ENCODE measurements at places on chromosomes 5 and 9.

DNA sequence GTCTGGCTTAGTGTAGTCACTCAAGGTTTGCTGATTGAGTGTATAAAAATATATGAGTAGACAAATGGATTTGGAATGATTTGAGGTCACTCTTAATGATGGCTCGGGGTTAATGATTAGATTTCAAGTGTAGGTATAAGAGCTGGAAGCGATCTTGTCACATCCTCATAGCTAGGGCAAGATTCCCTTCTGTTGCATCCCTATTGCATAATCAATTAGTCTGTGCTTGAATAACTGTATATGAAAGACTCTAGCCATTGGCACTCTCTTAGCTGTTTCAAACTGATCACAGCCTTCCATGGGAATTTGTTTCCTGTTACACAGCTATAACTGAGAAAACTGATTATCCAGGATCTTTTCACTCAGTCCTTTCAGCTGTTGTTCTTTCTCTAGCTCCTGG, 811.6 kb downstream of the TLE4 start:
- no peak for DNase-seq

- DNase-seq: no peak
Measured at GRCh38 chr9:74963056-74963455, 10.3 kb upstream of the C9orf40 start.

DNA sequence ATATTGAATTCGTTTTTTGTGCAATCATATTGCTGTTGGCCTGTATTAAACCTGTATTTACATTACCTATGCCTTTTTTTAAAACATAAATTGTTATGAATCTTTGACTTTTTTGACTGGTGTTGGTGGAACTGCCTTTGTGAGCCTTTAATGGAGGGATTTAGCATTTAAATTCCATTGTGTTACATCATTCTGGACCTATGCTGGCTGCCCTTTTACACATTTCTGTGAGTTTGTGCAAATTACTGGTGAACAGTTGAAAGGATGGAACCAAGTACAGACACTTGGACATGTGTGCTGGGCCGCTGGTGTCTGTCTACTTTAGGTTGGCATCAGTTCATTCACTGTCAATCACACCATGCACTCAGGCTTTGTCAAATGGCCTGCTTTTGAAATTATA, 3.4 kb downstream of the SNX18 start:
- DNase-seq: no peak

GRCh38 chr5:142627383-142628217, 58.3 kb downstream of the FGF1 start:
- no peak for DNase-seq

- no peak for DNase-seq
Measured at GRCh38 chr5:178849316-178849715, 10.4 kb upstream of the ZNF354B start.

DNA sequence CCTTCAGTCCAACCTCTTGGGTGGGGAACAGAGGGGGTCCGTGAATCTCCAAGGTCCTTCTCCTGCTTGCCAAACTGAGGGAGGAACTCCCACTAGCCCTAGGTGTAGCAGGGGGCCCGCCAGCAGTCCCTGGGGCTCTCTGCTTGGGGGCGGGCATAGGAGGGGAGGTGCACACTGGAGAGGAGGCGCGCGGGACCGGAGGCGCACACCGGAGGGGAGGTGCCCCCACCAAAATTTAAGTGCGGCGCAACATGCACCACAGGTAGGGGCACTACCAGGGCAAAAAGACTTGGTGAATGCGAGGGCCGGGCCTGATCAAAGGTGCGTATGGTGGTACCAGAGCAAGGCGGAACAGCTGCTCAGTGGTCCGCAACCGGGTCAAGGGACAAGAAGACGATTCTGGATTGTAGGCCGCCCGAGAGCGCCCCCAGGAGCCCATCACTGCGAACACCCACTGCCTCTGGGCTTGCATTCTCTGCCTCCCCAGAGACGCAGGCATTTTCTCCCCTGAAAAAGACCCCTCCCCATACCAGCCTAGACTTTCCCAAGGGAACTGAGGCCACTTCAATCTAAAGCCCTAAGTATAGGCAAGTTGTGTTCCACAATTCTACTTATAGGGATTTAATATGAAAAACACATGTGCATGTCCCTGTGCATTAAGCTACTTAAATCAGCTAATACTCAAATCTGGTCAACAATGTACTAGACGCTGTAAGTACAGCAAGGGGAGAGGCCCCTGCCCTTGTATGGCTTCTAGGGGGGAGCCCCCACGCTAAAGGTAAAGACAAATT, 50.6 kb downstream of the TGFBI start:
- no peak for DNase-seq

- no peak for DNase-seq
Measured at GRCh38 chr9:13500034-13500433, 220.5 kb upstream of the MPDZ start.

DNA sequence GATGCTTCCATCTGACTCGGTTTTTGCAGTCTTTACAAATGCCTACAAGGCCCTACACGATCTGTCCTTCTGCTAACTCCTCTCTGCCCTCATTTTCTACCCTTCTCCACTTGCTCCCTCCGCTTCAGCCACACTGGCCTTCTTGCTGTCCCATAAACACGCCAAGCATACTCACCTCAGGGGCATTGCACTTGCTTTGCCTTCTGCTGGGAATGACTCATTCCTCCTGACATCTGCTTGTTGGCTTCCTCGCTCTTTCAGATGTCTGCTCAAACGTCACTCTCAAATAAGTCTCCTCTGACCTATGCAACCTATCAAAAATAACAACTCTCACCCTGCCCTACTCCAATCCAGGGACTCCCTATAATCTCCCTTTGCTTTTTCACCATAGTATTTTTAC, 28.2 kb downstream of the CDC25C start:
- DNase-seq: no peak

DNA sequence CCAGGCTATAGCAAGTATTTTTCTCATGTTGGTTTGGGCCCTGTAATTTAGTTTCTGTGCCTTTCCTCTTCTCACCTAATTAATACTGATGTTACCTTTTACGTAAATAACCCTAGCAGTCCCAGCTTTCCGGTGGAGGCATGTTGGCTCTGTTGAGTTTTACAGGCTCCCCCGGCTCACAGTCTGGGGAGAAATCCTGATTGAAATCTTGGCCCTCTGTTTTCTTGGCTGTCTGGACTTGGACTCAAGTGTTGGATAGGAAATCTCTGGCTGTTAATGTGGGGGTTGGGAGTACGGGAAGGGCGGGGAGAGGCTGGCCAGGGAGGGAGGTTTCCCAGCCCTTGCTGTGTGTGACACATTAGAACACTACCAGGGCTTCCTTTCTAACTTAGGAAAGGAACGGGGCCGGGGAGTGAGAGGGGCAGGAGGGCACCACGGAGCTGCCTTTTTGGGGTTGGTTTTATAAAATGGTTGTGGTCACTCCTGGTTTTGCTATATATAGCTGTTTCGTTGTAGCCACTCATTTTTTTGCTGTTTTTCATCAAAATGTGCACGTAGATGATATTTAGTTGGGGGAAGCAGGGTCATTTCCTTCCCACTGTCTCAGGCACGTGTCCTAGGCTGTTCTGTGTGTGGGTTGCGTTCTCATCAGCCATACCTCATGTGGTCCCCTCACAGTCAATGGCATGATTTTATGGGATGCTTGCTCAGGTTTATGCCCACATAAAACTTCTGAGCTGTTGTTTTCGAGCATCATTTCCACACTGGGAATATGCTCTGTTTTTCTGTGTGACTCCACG, 11.0 kb downstream of the TRIO start:
- no peak for DNase-seq

DNA sequence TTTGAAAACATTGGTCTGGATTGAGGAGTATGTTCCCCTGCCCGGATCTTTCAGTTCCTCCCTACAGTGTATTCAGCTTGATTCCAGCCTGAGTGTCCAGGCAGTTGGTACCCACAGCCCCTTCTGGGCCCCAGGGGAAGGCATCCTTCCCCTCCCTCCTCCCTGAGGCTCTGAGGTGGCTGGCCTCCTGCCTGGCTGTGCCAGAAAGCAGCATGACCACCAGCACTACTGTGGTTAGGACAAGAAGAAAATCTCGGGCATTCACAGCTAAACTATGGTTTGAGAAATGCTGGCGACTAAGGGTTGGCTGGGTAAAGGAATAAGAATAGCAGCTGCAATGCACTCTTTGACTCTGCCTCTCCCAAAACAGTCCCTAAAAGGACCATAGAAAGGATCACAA, 84.6 kb upstream of the LIFR start:
- DNase-seq: no peak

DNA sequence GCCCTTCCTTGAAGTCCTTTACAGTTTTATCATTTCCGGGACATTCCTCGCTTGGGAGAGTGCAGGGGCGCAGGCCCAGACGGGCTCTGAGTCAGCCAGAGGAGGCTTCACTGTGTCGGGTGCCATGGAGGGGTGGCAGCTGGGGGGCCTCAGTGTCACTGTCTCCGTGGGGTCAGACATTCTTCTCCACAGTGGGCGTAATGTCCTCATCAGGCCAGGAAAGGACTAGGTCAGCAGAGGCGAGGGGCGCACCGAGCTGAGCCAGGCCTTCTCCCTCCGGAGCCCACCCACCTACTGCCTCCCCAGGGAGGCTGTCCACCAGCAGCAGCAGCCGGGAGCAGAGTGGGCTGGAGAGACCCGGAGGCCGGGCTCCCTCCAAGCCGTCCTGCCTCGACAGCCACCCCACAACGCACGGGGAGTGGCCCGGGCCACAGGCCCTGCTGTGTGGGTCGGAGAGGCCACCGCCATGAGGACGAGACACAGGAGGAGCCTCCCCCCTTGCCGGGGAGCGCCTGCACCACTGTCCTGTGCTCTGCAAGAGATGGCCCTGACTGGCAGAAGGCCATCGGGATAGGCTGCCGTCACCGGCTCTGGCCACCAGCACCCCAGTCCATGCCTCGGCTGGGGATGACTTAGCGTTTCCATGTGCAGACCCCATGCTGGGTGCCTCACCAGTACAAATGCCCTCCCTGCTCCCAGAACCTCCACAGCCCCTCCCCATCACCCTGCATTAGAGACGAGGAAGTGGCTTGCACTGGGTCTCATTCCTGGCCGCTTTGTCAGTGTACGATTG, 26.5 kb downstream of the SARDH start:
- no peak for DNase-seq

DNA sequence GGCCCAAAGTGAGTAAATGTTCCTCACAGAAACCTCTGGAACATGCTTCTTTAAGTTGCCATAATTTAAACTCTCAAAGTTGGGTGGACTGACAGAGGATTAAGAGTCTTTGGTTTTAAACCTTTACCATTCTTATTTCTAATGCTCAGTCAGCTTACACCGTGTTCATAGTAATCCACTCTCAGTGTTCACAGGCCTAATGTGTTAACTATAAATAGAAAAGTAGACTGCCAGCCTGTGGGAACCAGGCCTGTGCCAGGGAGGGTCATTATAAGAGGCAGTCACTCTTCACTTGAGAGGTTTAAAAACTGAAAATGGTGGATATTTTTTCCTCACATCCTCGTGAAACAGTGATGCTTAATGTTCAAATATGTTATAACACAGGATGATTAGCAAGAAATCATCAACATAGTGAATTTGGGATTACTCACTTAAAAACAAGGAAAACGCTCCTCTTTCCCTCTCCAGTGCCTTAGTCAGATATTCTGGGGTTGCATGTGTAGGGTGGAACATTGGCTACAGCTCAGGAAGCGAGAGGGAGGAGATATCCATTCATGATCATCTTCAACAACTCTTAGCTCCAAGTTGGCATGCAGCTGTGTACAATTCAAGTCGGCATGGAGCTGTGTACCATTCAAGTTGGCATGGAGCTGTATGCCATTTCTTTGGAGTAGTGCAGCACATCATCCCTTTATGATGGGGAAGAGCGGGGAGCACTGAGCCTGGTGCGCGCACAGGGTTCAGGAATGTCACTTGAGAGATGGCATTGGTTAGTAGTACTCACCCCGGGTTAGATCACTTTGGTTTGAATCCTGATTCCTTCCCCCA, 65.8 kb downstream of the KIAA1958 start:
- DNase-seq: no peak

DNA sequence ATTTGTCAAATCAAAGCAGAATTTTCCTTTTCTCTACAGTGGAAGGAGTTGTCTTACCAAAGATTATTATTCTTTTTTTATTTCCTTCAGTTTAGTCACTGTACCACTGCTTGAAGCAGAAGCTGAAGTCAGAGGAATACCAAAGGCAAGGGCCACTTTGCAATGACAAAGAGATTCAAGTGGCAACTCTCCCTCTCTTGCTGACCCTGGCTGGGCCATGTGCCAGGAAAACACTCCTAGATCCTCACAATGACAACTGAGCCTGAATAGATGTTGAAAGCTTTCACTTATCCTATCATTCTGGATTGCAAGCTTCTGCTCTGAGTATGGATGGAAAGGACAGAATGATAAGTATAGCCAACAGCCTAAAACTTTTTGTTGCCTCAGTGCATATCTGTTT, 618.3 kb downstream of the NR2F1-AS1 start:
- no peak for DNase-seq

GRCh38 chr5:13477118-13477737, 467.3 kb downstream of the DNAH5 start:
- DNase-seq: no peak

DNA sequence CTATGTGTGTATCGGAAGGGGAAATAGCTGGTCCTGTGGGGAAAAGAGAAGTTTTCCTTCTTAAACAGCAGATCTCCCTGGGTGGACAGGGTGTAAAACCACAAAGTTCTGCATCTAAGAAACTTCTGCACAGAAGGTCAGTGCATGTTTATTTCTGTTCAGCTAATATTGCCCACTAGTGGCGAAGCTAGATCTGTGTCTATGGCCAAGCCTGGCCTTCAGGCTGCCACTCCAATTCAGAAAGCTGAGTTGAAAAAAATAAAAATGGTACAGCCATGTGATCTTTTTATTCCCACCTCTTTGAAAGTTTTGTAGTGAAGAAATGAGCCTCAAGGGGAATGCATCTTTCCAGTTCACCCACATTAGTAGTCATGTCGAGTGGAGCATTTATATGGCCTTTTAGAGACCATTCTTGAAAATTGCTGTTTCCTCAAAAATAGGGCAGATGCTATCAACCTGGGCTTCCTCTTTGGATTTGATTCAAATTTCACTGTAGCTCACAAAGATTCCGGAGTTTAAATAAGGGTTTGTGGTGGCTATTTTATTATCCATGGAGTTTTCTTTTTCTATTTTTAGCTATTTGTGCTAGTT, 488.0 kb downstream of the PRELID2 start:
- peak; percentile 23 for DNase-seq

- peak; percentile 10 for DNase-seq
Measured at GRCh38 chr9:26744191-26744965, 148.2 kb downstream of the CAAP1 start.

DNA sequence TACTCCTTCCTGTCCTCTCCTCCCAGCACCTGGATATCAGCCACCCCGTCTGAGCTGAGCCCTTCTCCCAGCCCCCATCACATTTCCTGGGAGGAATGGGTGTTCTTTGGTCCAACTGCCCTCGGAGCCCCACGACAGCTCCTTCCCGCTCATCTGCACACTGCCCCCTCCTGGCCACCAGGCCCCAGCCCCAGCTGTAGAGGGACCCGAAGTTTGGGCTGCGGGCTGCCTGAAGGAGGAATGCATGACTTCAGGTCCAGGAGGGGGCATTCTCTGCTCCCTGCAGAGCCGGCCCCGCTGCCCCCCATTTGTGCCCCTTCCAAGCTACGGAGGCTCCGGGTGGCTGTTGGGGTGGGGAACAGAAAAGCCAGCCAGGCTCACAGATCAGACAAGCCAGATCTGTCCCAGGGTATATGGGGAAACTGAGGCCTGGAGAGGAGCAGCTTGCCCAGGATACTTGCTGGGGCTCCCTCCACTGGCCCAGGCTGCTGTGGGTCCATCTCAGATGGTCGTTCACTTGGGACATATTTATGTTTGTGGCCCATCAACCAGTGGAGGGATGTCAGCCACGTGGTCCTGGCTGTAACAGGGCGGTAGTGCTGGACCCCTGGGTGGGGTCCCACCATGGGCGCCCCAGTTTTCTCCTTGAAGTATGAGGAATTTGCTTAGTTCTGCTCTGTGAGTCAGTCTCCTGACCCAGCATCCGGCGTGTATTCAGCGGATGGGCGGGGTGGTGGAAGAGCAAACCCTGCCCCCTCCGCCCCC, 33.1 kb downstream of the DAB2IP start:
- DNase-seq: no peak
